ENCODE measurements at places on chromosomes 16 and 17.
A peak's percentile ranks its signal among the peaks of the same experiment; 100 is the strongest.

- DNase-seq: no peak
These were observed 3.9 kb downstream of the HNF1B start for GRCh38 chr17:37740915-37741314.

DNA sequence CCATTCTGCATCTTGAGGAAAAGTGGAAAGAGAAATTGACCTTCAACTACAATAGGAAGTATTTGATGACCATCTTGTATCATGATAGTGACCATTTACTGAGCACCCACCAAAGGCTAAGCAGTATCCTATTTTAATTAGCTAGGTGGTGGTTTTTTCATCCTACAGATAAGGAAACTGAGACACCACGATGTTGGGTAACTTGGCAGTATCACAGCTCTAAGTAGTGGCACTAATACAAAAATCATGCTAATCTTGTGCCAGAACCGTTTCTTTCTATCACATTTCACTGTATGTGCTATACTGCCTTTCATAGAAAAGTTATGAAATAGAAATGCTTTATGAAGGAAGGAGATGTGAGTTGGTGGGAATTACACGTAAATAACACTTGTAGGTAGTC is 2.3 kb downstream of the EVI2B start:
- no peak for DNase-seq

DNA sequence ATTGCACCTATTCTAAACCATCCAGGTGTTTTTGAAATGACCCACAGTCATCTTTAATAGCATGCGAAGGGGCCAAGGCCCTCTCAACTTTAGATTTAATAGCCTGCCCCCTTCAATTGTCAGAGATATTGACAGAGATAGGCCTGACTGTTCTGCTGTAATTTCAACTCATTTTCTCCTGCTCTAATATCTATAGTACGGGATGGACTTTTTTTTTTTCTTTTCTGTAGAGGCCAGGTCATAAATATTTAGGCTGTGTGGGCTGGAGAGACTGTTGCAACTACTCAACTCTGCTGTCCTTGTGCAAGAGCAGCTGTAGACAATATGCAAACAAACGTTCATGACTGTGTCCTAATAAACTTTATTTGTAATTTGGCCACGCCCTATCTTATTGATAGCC is 24.7 kb upstream of the KRT20 start:
- no peak for DNase-seq

DNA sequence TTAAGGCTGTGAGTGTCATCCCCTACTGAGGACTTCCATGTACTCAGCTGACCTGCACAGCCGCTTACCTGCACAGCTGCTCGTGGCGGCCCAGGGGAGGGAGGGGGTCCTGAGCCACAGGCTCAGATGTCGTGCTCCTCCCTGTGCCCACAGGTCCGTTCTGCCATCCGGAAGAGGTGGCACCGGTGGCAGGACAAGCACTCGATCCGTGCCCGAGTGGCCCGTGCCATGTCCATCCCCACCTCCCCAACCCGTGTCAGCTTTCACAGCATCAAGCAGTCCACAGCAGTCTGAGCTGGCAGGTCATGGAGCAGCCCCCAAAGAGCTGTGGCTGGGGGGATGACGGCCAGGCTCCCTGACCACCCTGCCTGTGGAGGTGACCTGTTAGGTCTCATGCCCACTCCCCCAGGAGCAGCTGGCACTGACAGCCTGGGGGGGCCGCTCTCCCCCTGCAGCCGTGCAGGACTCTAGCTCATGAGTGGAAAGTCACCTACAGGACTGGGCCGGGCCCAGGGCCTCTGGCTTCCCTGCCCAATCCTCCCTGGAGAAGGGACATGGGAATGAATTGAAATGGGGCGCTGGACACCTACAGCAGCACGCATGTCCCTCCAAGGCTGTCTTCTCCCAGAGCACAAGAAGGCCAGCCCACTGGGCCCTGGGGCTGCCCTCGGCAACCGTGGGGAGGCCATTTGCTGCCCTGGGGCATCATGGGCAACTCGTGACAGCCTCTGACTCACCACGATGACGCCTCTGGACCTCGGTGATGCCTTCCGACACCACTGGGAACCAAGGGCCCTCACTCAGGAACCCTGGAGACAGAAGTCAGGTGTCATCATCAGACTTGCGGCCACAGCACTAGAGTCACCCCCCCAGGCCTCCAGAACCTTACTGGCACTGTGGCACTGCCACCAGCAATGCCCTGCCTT is 9.9 kb upstream of the SPPL2C start:
- no peak for DNase-seq

- no peak for DNase-seq
These were observed 7.3 kb upstream of the DPEP3 start for GRCh38 chr16:67987460-67988160.

- no peak for DNase-seq
These were observed 14.6 kb downstream of the HSD11B2 start for GRCh38 chr16:67445441-67445912.

- DNase-seq: no peak
These were observed 7.3 kb upstream of the DHRS7C start for GRCh38 chr17:9798724-9799123.

DNA sequence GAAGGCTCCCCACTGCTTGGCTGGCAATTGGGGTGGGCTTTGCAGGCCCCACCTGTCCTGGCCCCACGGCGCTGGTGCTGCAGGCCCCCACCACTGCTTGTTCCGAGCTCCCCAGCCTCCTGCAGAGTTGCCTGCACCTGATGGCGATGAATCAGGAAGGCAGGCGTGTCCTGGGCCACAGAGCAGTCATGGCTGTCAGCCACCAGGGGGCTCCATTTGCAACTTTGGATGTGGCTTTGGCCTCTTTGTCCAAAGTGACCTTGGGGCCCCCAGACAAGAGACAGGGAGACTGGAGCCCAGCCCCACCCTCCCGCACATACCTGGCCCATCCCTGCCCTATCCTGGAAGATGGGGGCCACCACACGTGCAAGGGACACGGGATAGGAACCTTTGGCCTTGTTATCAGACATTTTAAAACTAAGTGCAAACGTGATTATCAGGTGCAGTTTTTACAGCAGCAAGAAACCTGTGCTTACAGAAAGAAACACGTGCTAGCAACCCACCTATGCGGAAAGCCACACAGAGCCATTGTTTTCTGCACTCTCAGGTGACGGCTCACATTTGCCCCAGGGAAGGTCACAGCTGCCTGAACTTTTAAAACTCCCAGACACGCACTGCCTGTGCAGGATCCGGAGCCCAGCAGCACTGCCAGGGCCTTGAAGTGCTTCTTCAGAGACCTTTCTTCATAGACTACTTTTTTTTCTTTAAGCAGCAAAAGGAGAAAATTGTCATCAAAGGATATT is at the start of gene DNASE1:
Gene DNASE1, plus strand, starts transcription at position 443 of the 743 bp plus-strand sequence. CDS start 683 bp downstream, outside the sequence.
- peak; percentile 63 for DNase-seq

DNA sequence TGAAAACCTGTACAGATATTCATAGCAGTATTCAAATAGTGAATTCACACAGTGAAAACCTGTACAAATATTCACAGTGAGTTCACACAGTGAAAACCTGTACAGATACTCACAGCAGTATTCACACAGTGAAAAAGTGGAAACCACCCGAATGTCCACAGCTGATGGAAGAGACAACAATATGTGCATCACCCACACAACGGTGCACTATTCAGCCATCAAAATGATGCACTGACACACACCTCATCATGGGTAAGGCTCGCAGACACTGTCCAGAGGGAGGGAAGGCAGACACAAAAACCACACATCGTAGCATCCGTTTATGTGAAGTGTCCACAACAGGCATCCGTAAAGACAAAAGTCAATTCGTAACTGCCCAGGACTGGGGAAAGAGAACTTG is 100.9 kb downstream of the VPS53 start:
- no peak for DNase-seq

- DNase-seq: peak; percentile 94
These were observed at the start of gene COG4 for GRCh38 chr16:70523076-70523742. Gene COG4 (minus strand): TSS chr16:70523554. CDS start chr16:70523543, 11 bp downstream.

DNA sequence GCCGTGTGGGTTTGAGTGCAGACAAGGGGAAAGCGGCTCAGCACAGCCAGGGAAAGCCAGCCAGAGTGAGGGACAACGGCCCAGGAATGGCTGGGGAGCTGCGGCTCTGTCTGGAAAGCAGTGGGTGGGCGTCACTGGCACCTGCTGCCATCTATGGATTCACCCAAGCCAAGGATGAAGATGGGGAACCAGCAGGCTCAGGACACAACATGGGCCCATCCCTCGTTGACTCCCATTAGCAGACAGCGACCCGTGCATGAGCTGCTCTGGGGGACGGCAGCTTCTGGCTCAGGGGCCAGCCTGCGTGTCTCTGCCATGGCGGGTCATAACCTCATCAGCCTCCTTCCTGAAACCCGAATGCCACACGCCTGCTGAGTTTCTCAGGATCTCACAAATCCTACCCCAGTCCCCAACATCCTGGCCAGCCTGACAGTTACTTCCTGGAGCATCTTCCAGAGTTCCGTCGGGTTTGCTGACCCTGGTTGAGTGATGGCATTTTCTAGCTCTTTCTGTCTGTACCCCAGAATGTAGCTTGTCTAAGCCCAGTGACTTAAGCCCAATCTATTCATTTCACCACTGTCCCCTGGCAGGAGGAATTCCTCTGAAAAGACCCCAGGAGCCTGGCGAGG is 50.7 kb downstream of the SLC7A5 start:
- no peak for DNase-seq

DNA sequence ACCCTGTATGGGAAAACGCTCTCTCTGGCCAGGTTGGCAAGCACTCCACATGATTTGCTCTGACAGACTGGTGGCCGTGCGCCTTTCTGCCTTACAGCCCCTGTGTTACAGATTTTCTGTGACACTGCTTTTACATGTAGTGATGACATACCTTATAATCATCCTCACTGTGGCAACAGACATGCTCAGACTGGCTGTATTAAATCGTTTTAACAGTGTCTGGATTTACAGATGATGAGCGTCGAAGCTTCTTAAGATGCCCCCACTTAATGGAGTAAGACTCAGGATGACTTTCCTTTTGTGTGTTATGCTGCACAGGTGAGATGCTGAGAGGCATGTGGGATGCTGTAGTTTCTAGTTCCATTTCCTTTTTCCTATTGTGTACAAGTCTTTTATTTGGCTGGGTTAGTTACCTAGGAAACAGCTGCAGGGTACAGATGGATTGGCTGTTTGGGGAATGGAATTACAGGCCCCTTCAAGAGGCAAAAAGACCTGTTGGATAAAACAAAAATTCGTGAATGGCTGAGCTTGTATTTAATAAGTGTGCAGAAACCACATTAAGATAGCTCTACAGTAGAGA is 20.9 kb upstream of the VWA3A start:
- DNase-seq: peak; percentile 29

- DNase-seq: no peak
These were observed 60.6 kb upstream of the TMEM97 start for GRCh38 chr17:28258347-28258887.

DNA sequence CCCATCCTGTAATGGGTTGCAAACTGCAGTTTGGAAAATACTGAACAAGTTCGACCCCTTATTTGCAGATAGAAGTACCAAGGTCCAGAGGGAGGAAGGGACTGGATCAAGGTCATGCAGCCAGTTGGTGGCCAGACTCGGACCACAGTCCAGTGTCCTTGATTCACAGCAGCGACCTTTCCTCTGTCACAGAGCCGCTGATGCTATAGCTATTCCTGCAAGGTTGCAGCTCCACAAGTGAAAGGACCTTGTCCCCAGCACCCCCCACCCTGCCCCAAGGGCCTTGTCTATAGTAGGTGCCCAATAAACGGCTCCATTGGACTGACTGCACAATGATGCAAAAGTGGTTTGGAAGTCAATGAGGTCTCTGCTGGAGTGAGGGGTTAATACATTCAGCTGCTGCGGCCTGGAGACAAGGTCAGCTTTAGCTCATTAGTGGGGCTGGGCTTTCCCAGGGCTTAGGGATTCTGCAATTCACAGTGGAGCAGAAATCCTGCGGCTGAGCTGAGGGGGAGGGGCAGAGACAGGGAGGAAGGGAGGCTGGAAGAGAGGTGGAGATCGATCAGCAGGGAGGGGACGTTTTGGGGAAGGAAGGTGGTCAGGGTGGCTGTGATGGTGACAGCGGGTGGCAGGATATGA is 13.4 kb upstream of the CRHR1 start:
- peak; percentile 90 for DNase-seq

GRCh38 chr16:77680496-77680895 is 41.8 kb upstream of the NUDT7 start:
- no peak for DNase-seq

DNA sequence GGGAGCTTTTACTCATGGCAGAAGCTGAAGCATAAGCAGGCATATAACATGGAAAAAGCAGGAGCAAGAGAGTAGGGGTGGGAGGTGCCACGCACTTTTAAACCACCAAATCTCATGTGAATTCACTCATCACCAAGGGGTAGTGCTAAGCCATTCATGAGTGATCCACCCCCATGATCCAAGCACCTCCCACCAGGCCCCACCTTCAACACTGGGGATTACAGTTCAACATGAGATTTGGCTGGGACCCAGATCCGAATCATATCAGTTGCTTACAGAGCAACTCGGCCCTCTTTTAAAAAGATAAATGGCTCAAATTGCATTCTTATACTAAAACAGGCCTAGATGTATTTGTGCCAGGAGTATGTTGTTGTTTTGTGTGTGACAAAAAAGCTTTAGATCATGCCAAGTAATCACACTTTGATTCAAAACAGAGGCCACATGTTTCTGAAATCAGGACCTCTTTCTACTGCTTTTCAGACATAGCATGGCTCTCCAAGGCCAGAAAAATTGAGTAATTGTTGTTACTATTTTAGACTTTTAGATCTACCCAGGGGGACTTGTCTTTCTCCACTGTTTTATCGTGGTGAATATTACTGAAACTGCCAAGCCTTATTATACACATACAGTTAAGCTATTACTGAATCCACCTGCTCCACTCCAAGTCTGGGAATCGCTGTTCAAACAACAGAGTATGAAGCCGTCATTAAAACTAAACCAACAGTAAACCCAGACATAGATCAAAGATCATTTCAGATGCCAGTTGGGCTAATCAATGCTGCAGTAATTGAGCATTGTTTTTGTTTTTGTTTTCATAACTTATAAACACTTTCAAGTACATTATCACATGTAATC is 163.3 kb downstream of the KCNJ2 start:
- DNase-seq: no peak

GRCh38 chr17:7460850-7461660 is 16.2 kb downstream of the CHRNB1 start:
- peak; percentile 78 for DNase-seq

DNA sequence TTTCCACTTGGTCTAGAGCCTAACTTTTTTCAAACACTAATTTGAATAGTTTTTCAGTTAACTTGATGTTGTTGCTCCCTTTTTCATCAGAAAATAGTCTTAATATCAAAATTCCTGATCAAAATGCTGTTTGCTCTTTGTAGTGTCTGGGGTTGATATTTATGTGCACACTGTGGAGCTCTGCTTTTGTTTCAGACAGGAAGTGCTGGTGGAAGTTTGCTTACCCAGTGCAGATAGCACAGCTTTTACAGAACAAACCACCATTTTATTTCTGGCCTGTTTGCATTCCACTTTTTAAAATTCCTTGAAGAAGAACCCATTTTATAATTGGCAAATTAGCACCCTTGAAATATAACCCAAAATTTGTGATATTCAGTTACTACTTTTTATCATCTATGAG is 125.4 kb downstream of the MRTFB start:
- no peak for DNase-seq

DNA sequence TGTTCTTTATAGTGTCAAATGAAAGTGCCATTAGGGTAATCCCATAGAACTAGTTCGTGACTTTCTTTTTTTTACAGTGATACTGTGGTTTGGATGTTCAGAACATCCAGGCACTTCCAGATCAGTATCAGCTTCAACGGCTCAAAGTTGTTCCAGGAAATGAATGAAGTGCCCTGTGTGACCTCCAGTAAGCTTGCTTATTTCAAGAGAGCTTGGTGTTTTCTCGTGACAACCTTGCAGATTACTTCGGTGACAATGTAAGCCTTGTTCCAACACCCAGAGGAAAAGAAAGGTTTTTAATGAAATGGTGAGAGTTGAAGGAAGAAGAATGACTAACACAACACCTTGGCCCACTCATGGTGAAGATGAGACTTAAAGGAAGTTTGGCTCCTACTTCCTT is 16.0 kb upstream of the KCNJ16 start:
- no peak for DNase-seq

GRCh38 chr17:58391302-58391984 is 25.9 kb downstream of the RNF43 start:
- no peak for DNase-seq
